ENCODE measurements at places on chromosomes 7 and 10.

DNA sequence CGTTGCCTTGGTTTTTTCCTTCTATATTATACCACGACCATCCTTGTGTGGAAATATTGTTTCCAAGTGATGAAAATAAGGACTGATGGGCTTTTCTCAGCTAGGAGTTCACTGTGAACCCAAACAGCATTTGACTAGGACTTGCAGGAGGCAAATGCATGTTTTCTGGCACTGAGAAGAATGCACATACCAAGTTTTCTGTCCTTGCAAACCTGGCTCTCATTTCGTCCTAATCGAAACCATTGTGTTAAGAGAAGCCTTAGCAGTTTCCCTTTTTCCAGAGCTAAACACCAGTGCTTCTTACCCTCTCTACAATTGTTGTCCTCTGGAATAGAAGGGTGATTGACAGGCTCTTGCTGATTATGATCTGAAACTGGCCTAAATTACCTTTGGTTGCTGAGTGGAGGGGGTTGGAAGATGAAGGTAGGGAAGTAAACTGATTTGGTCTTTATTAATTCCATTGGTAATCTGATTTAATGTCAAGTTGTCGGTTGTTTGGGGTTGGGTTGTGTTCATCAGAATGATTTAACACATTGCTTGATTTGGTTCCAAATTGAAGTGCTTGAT, 33.1 kb upstream of the ELMO1 start:
- DNase-seq, result no peak

DNA sequence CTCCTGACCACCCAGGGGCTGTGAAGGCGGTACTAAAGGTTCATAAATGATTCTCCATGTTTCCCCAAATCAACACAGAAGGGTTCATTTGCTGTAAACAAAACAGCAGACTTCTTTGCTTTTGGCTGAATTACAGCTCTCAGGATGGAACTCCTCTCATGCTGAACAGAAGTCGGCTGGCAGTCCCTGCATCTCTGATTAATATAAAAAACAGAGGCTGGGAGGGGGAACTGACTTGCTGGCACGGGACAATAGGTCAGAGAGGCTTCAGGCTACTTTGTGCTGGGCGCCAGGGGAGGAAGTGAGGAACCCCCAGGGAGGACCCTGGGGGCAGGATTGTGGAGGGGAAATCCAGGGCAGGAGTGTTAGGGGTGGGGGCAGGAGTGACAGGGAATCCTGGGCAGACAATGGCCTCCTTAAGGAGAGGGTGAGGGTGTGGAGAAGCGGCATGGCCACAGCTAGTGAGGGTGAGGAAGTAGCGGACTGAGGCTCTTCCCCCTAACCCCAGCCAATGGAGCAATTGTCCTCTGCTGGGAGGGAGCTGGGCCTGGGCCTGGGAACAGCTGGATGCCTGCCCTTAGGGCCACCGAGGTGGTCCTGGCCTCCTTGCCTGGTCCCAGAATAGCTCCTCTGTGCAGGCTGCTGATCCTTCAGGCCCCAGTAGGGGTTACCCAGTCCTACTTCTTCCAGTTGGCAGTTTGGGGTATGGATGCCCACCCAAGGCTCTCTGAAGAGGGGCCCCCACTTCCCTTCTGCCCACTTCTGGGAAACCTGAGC, 9.2 kb upstream of the SFRP5 start:
- no peak for DNase-seq

GRCh38 chr7:105825371-105825770, 51.0 kb downstream of the ATXN7L1 start:
- DNase-seq, result no peak

- no peak for DNase-seq
These were observed 1331.6 kb upstream of the SORCS1 start for GRCh38 chr10:108496106-108496505.

GRCh38 chr10:99330347-99330924, 1.3 kb downstream of the CNNM1 start:
- no peak for DNase-seq

DNA sequence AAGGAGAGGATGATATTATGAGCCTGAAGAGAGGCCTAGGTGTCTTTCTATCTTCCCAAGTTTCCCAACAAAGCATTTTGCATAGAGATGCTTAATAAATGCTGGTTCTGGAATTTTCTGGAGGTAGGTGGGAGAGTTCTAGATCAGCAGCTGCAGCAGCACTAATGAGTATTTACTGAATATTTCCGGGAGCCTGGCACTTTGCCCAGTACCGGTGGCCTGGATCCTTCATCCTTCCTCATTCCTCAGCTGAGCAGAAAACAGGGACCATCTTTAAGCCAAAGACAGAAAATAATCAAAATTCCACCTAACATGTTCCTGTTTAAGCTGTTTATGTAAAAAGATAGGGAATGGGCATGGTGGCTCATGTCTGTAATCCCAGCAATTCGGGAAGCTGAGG, 813.2 kb upstream of the AUTS2 start:
- DNase-seq, result no peak

DNA sequence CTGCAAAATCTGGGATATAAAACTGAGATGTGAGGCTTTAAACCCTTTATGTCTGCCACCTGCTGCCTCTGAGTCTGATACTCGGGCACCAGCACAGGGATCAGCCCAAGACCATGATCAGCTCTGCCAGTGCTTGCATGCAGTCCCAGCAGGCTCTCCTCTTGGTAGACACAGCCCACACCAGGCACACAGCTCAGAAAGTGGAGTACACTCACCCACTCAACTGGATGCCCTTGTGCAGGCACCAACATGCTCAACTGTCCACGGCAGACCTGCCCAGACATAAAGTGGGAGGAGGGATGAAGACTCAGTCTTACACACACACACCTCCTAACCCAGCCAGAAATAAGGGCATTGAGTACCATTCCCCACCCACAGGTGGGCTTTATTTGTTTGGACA, 18.2 kb upstream of the MYH16 start:
- DNase-seq, result no peak

- DNase-seq, result no peak
These were observed 97.7 kb upstream of the MEOX2 start for GRCh38 chr7:15783987-15784693.

- DNase-seq, result no peak
These were observed 617.1 kb downstream of the SORCS3 start for GRCh38 chr10:105258036-105258673.

DNA sequence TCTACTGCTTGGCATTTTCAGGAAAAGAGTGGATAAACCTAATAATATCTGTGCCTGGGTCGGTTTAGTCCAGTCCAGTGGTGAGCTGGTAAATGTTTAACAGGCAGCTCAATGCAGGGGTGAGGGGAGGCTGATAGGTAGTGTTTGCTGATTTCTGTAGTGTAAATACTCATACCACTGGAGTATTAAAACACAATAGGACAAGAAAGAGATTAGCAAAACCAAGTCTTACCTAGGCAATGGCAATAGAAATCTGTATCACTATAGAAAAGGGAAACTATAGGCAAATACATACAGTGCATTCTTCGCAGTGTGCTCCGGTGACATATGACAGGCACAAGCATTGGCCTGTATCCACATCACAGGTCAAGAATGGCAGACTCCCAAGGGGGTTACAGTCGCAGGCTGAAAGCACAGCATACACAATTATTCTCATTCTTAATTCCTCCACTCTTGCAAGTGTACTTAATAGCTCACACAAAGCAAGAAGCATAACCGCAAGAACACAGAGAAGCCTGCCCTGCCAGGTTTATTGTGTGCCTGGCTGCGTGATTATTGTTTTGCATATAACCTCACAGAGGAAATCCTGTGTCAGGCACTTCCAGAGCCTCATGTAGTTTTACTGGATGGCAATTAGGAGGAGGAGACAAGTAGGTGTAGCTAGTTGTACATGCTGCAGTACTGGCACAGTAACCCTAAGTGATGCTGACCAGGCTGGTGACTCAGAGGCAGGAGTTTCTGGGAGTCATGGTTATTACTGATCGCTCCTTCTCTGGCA, 35.0 kb downstream of the LAMB4 start:
- no peak for DNase-seq

GRCh38 chr10:128268015-128268722, 141.9 kb upstream of the MKI67 start:
- no peak for DNase-seq

DNA sequence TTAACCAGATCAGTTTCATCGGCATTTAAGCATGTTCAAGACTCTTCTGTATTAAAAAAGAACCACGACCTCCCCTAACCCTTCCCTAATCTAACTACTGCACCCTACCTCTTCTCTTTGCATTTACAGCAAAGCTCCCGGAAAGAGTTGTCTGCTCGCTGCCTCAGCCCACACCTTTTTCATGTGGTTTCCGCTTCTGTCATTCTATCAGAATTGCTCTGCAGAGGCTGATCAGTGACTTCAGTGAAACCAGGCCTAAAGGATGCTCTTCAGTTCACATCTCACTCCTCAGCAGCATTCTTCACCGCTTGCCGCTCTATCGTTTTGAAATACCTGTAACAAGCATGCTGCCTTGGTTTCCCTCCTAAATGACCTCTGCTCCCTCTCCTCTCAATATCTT, 160.9 kb downstream of the SDK1 start:
- DNase-seq, result no peak

- no peak for DNase-seq
These were observed 9.2 kb downstream of the INPP5A start for GRCh38 chr10:132546567-132547420.

DNA sequence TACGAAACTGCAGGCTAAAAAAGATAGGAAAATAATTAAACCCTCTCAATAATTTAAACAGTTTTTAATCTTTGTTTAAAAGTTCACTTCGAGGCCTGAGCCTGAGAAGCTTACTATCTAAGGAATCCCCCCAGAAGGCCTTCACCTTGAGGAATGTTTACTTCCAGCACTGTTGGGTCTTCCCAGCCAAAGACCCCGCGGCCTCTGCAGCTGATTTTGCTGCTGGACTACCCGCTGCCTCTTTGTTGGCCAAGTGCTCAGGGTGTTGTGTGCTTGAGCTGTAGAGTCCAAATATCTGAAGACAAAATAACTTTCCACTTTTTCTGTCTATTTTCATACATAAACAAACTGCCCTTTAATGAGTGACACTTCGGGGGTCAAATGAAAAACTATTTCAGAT, 292.7 kb downstream of the GLRX3 start:
- DNase-seq, result no peak

DNA sequence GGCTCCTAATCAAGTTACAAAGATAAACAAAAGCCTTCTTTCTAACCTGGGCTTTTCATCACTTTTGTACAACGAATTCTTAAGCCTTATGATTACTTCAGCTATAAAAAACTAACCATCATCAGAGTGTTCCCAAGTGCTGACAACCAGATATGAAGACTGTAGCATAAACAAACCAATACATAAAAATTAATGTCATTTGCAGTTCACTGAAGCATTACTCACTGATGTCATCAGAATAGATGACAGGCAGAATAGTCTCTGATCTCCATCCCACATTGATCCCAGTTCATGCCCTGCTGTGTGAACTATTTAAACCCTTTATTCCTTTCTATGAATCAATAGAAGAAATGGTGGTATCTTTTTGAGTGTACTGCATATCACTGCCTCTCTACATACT, 84.4 kb downstream of the DNAJC1 start:
- DNase-seq, result no peak

DNA sequence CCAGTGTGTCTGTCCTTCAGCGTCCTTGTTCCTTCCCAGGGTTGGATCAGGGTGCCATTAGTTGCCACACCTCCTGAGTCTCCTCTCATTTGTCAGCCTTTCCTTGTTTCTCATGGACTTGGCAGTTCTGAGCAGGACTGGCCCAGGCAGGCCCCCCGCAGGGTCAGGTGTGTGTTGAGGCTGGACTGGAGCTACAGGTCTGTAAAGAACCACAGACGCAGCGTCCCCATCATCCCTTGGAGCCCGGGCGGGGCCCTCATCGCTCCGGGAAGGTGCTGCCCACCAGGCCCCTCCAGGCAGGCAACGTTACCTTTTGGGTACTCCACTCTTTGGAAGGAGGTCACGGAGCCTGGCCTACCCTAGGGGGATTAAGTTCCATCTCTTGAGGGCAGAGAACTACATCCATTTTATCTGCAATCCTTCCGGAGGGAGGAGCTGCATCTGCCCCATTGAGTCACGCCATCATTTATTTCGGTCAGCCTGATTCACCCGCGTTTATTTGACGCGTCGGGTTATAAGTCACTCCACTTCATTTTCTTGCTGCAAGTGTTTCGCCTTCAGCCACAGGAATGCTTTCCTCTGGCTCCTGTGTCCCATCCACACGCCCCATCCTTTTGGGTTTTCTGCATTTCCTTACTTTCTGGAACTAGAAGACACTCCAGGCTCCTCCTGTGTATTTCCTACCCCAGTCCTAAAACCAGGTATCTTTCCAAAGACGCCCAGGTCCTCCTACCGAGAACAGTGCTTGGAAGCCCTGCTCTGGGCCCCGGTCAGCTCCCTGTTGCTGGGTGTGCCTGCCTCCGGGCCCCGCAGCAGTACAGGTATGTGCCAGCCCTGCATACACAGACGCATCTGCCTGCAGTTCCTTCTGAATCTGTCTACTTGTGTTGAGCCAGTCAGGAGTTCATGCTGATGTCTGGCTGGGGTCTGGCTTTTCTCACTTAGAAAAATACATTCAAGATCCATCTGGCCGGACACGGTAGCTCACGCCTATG, 141.9 kb downstream of the MAD1L1 start:
- no peak for DNase-seq

- DNase-seq, result no peak
These were observed 54.5 kb upstream of the PFKFB3 start for GRCh38 chr10:6148251-6148701.

GRCh38 chr10:26169466-26169865, 47.1 kb upstream of the GAD2 start:
- DNase-seq, result no peak

Measured in anterior cingulate cortex (tissue), 58 donors.